ENCODE measurements at places on chromosomes 13 and 19.

GRCh38 chr19:16660763-16661479, at the start of gene TMEM38A:
TMEM38A (plus strand) TSS chr19:16661139; CDS start chr19:16661218, 79 bp downstream.
- DNase-seq = peak; percentile 55

- DNase-seq = no peak
Observed at GRCh38 chr19:41296433-41296871, 13.5 kb upstream of the CCDC97 start.

DNA sequence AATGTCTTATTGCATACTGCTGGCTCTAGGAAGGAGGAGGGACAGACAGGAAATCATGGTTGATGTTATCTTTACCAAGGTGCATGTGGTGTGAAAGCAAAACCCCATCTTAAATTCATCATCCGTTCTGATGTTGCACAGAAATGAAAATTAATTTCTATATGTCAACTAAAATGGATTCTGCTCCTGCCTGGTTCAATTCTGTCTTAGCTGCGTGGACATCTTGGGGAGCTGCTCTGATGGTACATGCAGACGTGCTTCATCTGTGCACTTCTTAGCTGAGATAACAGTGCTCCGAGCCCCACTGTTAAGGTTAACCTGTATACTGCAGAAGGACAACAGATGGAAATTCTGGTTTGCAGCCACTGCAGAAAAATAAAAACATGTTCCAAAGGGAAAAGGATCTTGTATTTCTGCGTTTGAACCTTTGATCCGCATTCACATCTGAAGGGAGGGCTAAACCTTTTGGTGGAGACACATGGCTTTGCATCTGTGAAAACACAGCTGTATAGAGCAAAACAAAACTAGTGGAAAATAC, 155.6 kb downstream of the TM9SF2 start:
- no peak for DNase-seq

DNA sequence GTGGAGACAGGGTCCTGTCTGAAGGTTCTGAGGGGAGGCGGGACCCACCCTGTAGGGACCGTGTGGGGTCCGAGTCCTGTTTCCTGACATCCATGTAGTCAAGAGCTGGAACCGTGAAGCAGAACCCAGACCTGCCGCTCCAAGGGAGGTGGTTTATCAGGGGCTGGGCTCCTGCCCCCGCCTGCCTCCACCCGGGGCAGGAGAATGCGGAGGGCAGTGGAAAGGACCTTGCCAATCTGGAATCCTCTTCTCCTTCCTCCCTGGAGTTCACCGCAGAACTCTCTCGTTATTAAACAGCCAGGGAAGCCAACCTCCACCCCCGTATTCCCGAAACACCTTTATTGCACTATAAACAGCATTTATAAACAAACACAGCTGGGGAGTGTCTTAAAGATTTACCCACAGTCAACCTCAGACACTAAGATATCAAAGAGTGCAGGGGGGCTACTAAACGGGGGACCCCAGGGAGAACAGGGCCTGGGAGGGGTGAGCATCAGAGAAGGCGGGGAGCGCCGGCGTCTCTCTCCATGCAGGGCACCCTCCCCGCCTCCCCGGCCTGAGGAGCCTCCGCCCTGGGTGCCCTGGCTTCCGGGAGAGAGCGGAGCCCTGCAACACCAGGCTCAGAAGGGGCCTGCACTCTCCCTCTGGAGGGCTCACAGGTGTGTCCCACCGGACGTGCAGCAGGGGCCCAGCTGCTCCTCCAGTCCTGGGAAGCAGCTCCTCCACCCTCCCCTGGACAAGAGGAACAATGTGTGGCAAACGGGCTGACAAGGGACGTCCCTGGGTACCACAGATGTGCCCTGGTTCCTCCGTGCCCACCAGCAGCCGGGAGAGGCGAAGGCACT, 3.6 kb downstream of the C2CD4C start:
- no peak for DNase-seq

DNA sequence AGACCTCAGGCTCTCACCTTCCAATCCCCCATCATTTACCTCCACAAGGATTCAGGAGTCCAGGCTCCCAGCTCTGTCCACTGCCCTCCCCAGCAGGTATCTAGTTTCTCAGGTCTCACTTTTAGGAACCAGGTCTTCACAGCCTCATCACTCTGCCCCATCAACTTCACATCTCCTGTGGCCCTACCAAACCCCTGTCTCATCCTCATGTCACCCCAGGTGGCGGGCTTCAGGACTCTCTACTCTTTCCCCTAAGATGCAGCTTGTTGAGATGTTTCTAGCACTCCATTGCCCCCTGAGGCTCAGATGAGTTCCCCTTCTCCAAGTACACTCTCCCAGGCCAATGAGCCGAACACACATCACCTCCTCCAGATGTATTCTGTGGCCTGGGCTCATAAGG, 1.5 kb downstream of the PPFIA3 start:
- DNase-seq = no peak

DNA sequence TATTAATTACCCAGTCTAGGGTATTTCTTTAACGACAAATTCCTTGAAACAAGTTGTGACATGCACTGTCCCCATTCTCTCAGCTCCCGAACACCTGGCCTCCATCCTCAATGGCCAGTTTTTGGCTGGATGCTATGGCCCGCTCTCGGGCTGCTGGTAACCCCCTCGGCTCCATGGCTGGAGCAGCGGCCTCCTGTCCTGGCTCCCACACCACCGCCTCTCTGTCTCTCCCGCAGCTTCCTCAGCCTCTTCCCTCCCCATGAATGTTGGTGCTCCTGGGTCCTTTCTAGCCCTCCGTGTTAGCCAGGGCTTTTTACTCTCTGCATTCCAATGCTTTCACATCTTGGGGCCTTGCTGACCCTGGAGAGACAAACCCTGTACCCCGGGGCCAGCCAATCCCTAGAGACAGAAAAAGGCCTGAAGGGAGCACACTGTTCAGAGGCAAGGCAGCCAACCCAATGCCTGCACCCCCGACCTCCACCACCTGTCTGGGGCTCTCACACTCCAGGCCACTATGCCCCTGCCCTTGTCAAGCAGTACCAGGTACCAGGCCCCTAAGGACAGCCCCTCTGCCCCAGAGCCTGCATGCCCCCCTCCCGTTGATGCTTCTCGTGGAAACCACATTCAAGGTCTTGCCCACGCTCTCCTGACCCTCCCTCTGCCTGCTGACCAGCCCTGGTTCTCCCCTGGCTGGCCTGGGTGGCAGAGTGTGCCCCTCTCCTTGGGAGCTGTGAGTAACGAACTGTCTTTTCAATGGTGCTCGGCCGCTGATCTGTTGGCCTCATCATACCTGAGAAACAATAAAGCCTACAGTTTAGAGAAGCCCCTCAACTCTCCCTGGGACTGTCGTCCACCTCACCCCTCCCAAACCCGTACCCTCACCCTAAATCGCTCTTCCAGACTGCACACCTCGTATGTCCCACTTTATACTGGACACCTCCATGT, 86.9 kb upstream of the GPR183 start:
- DNase-seq = no peak

GRCh38 chr19:35592226-35592625, 6.3 kb downstream of the PMIS2 start:
- no peak for DNase-seq

DNA sequence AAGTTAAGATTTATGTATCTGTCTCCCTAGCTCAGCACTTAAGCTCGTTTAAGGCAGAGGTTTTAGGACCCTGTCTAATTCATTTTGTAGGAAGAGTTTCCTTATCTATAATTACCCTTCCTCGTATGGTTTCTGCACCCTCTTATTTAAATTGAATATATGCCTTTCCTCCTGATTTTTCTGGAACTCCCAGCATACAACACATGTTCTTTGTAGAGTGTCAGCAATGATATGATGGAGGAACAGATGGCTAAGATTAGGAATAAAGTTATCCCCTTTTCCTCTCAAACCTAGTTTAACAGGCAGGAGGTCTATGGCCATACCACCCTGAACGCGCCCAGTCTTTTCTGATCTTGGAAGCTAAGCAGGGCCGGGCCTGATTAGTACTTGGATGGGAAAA, 359.5 kb downstream of the PCDH17 start:
- no peak for DNase-seq

DNA sequence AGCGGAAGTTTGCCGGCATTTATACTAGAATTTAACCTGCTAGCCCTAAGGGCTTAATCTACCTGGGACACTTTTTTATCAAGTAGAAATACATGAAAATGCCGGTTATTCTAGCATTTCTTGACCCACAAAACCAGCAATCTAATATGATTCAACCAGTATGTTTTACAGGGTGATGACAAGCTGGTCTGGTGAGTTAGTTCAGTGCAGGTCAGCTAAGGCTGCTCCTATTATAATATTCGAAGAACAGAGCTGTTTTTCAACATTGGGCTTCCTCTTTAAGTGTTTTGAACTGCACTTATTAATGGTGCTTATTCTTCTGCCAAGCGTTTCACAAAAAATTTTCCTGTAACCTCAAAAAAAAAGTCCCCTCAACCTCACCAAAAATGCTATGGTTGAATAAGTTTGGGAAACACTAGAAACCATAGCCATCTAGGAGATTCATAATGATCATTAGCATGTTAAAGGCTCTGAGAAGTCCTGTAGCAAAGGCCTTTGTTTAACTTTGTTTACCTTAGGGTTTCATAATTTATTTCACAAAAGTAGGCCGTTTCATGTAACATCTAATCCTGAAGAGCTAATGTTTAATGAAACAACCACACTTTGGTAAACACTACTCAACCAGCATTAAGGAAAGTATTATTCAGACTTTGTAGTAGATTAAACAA, 526.6 kb downstream of the KLF12 start:
- DNase-seq = no peak

DNA sequence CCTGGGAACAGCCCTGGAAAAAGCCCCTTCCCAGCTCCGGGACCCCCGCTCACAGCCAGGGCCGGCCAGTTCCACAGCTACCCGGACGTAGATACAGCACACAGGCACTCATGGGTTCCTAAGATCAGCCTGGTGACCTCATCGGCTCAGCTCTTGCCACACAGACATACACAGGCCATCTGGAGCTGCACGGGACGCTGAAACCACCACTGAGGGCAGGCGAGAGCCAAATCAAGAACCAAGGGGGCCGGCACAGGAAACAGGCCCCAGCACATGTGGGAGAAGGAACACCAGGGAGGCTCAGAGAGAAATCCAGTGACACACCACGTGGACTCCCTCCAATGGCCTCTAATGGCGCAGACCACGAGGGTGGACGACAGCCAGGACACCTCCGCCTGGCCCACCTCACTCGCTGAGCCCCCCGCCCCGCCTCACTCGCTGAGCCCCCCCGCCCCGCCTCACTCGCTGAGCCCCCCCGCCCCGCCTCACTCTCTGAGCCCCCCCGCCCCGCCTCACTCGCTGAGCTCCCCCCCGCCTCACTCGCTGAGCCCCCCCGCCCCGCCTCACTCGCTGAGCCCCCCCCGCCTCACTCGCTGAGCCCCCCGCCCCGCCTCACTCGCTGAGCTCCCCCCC, 69.7 kb upstream of the C13orf46 start:
- no peak for DNase-seq

DNA sequence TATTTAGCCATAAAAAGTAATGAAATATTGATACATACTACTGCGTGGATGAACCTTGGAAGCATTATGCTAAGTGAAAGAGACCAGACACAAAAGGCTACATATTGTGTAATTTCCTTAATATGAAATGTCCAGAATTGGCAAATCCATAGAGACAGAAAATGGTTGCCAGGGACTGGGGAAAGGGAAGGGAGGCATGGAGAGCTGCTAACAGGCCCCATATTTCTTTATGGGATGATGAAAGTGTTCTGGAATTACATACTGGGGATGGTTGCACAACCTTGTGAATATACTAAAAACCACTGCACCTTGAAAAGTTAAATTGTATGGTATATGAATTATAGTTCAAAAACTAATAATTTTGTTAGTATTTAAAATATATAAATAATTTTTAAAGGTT, 3.6 kb downstream of the IFT88 start:
- DNase-seq = no peak

- DNase-seq = no peak
Observed at GRCh38 chr13:100323937-100324336, 235.0 kb downstream of the PCCA start.

DNA sequence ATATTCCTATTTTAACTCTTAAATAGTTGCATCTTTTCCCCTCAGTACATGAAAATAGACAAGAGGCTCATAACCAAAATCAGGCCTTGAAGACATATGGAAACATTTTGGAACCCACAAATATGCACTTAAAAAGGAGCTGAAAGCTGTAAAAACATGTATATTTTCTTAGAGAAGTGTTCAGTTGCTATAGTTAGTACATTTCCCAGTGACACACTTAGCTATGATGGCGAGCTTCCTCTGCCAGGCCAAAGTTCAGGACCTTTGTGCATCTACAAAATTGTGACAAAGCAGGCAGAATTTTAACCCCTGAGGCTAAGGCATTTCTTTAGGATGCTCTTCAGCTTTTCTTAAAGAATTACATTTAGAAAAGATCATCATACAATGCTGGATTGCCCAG, 54.5 kb downstream of the RCBTB2 start:
- no peak for DNase-seq

GRCh38 chr13:109389892-109390345, 396.5 kb downstream of the IRS2 start:
- no peak for DNase-seq

- no peak for DNase-seq
Observed at GRCh38 chr19:5774921-5775320, 9.6 kb downstream of the PRR22 start.

DNA sequence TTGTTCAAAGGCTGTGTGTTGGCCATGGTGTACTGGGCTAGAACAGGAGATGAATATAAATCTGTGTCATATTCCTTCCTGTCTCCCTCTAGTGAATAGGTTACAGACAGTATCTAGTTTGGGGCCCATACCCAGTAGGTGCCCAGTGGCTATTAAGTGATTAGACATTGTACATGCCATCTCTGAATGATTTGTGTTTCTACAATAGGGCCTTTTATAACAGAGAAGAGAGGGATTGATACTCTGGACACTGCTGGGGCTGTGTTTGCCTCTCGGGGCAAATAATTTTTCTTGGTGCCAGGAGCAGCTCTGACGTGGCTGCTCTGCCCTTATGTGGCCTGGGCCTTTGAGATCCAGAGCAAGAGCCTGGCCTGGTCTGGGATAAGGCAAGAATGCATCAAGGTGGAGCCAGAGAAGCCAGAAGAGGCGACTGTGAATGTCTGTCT, 403.1 kb downstream of the SPRY2 start:
- no peak for DNase-seq

GRCh38 chr13:33464345-33464744, 178.8 kb upstream of the STARD13 start:
- DNase-seq = no peak

- DNase-seq = no peak
Observed at GRCh38 chr13:99339230-99339721, 32.1 kb upstream of the GPR183 start.

- no peak for DNase-seq
Observed at GRCh38 chr19:16366056-16366432, 41.4 kb downstream of the KLF2 start.

DNA sequence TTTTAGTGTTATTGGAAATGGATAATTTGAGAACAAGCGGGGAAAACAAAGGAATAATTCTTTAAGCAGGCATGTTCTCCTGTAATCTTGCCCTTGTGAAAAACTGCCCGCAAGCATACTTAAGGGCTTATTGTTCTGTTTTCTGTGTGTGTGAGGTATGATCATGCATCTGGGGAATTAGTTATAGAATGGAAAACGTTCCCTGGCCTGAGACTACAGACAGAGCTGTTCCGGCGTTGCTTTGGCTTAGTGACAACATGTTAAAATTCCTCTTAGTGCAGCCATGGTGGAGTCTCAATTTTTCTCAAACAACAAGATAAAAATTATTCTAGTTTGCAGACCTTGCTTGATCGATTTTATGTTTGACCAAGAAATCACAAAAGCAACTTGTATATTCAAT, 560.2 kb upstream of the SPRY2 start:
- no peak for DNase-seq

- no peak for DNase-seq
Observed at GRCh38 chr13:44296856-44297255, 76.8 kb upstream of the SERP2 start.

GRCh38 chr13:39023316-39023715, 14.6 kb downstream of the PROSER1 start:
- DNase-seq = no peak

All from RWPE1 (cell line).